ENCODE measurements at places on chromosomes 3 and 15.

- no peak for DNase-seq
These were observed 56.3 kb downstream of the TJP1 start for GRCh38 chr15:29765898-29766527.

DNA sequence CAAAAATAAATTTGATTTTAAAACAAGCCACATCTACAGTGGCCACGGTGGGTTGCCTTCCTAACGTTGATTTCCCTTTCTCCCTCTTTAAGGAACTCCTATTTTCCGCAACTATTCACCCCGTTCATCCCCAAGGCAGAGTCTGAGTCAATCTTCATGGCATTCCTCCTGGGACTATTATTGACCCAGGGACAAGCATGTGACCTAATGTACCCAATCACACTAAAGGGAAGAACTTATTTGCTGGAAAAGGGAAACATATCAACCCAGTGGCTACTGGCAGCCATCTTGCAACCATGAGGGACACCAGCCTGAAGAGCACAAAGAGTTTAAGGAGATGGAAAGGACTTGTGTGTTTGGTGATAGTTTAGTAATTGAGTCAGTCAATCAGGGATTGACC, 55.4 kb upstream of the ARHGEF3 start:
- DNase-seq, result no peak

DNA sequence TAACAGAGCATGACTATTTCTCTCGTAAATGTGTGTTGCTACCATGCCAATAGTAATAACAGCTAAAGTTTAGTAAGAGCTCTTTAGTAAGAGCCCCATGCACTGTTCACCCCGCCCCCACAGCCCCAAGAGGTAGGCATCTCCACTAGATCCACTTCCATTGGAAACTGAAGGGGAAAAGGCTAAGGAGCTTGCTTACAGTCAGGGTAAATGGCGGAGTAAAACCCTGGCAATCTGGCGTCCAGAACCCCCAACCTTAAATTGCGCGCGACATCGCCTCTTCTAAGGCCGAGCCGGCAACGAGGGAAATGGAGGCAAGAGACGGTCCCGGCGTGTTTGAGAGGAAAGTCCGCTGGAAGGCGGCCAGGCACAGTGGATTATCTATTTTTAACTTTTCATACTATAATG, 654 bp upstream of the C3orf38 start:
- no peak for DNase-seq

- no peak for DNase-seq
These were observed 197.2 kb downstream of the KCNAB1 start for GRCh38 chr3:156317462-156318074.

DNA sequence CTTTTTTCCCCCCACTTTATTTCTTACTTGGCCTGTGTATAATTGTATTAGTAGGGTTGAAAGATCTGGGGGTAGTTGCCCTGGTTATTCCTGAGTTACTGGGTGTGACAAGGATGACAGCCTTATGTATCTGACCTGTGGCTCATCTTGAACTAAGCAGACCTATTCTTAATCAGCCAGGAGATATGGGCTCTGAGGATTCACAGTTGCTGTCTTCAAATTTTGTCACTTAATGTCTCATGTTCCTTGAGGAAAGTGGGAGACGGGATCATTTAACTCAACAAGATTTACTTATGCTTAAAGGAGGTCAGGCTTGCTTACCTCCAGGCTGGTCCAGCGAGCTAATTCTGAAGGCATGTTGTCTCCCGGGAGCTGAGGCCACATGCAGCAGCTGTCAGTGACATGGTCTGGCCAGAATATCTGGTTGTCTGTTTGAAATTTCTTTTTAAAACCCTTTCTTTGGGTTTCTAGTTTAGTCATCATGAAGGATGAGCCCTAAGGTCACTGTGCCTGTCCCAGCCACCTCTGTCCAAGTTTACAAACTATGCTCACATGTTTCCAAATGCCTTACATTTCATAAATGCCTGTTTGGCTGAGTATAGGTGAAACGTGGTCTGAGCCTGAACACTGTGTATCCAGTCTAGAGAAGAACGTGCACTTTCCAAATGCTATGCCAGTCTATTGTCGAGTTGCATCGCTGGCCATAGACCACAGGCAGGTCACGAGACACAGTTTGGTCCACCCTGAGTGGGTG, 26.8 kb downstream of the LRTM1 start:
- no peak for DNase-seq

- DNase-seq, result no peak
These were observed 214.1 kb downstream of the SHQ1 start for GRCh38 chr3:72634128-72634527.

DNA sequence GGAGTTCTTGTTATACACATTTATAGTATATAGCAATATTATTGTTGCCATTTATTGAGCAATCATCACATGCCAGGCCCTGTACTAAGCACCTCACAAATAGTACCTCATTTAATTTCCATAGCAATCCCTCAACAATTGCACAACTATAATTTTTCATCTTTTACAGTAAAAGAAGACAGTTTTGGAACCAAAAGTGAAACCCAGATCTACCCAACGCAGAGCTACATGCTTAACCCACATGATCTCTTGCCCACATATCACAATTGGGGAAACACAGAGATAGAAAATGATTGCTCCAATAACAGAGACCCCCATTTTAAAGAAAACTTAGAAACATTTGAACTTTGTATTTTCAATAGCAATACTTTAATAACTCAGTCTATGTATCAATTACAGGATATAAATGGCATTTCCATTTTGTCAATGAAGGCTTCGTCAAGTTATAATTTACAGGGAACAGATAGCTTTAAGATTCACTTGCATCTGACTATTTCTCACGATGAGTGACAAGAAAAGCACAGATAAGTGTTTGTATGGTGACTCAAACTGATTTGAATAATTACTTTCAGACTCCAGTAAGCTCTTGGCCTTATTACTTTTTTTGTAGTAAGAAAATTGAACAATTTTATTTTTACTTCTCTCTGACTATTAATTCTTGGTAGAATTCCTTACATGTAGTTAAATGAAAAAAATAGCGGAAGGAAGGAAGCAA, 38.7 kb upstream of the CCDC50 start:
- no peak for DNase-seq

DNA sequence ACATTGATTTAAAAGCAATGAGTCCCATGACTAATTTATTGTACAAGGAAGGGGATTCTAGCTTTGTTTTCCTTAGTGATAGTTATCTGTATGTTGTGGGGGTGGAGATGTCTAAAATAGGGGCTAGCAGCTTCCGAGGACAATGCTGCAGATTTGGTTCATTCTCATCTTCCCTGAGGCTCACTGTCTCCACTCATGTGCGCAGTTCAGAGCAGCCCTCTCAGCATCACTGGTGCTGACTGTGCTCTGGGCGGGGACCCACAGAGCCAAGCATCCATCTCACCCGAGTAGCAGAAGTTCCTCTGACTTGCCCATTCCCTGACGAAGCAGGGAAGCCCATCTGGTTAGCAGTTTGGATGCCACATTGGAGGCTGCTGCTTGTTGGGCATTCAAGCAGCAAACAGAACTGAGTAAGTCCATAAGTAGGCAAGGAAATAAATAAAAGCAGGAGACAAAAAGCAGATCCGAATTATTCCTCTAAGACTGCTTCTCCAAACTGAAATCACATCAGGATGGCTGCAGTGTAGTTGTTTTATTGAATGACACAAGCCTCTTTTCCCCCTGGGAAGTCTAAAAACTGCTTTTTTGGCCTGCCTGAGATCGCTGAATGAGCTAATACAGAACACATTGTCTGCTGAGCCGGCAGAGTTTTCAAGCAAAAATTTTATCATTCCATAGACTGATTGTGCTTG, 27.5 kb downstream of the RARB start:
- DNase-seq, result peak; percentile 72

GRCh38 chr3:115626006-115626409, 2.7 kb downstream of the GAP43 start:
- no peak for DNase-seq

- DNase-seq, result no peak
These were observed 57.5 kb downstream of the CACNA2D2 start for GRCh38 chr3:50445919-50446318.

GRCh38 chr3:123331006-123331405, 117.9 kb downstream of the ADCY5 start:
- no peak for DNase-seq

DNA sequence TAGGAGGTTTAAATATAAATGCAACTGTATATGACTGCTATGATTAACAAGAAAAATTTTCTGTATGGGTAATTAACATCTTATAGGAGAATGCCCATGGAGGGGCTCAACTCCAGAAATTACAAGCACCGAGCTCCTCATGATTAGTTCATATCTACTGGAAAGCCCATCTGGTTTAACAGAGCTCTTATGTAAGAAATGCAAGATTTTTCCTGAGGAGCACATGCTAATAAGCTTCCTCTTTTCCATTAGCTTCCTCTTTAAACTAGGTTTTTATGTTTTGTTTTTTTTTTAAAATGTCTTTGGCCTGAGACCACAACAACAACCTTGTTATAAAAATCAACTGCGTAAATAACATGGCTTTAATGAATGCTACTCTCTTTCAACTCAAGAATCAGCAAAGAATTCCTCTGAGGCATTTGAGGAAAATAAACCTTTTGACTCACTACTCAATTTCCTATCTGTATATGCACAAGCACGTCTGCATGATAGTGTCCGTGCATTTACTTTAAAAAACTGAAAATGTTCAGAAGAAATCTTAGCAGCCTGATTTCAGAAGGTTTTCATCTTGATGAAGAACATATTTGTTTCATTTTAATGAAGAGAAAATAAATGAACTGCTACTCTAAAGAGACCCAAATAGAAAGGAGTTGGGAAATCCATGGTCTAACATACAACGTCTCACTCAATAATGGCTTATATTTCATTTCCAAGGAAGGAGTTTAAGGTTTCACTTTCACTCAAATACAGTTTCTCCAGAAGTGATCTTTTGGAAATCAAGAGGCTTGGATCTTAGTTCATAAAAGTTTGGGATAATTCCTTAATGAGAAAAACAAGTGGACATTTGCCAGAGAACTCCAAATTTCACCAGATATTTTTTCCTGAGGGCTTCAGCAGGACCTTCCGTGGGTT, 180.8 kb downstream of the KCNAB1 start:
- no peak for DNase-seq

- DNase-seq, result no peak
These were observed 76.6 kb downstream of the C3orf70 start for GRCh38 chr3:185076219-185076618.

GRCh38 chr3:13308380-13308801, 111.7 kb downstream of the NUP210 start:
- no peak for DNase-seq

DNA sequence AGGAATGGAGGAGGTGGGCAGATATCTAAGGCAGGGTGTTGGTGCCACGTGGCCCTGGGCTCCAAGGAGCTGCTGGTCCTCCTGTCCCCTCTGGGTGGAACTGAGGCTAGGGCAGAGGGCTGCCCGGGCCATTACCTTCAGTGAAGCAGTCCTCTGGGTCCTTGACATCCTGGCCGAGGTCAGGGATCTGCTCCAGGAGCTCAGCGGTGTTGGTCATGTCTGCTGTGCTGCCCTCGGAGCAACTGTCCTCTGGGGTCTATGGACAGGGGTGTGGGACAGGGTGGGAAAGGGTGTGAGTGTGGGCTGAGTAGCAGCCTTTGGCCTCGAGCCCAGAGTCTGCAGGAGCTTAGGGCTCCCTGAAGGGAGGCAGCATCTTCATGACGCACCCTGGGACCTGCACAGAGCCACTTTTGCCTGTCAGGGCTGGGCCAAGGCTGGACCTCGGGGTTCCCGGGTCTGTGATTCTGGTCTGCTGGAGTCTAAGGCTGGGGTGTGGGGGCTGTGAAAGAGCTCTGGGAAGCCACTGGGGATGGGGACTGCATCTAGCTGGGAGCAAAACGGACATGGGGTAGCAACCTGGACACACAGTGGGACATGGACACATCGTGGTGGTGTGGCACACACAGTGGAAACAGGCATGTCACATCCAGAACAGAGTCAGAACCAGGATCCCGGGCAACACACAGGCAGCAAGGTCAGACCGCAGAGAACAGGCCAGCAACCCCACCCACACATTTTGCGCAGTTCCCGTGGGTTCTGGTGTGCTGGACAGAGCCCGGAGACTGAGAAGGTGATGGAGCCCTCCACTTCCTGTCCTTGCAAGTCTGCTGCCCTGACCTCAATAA, 72.7 kb downstream of the SCN5A start:
- DNase-seq, result peak; percentile 44

DNA sequence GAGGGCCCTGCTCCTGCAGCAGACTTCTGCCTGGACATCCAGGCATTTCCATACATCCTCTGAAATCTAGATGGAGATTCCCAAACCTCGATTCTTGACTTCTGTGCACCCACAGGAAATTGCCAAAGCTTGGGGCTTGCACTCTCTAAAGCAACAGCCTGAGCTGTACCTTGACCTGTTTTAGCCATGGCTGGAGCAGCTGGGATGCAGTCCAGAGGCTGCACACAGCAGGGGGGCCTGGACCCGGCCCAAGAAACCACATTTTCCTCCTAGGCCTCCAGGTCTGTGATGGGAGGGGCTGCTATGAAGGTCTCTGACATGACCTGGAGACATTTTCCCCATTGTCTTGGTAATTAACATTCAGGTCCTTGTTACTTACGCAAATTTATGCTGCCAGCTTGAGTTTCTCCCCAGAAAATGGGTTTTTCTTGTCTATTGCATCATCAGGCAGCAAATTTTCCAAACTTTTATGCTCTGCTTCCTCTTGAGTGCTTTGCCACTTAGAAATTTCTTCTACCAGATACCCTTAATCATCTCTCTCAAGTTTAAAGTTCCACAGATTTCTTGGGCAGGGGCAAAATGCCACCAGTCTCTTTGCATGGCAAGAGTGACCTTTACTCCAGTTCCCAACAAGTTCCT, 11.8 kb upstream of the MYO5A start:
- DNase-seq, result no peak

DNA sequence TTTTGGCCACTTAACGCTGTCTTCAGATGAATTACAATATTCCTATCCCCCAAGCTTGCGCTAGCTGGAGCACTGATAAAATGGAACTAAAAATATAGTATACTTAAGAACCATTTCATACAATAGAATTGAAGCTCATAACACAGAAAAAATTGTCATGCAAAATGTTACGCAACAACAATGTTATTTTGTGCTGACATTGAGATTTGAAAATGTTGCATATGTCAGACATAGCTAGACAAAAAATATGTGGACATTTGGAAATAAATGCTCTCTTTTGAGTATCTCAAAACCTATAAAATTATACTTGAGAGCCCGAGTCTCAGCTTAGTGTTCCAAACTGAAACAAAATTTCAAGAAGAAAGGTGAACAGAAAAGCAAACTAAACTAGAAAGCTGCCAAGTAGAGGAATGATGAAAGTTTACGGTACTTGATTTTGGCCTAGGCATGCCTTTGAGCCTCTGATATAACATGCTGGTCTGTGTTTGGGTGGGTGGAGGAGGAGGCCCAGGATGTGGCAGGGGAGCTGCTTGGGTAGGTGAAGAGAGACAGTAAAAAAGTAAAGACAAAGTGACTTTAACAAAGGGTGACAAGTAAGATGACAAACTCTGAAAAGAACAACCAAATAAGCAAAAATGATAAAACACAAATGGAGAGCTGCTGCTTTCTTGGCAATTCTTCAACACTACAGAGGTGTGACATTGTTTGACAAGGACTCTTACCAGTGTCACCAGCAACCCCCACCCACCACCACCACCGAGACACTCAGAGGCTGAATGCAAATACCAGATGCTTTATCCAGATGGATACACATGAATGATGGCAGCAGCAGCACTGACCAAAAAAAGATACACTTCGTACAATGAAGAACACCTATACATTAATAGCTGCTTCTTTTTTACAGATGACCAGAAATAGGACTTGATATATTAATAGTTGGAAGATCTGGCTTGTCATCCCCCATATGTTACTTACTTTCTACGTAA, 129.3 kb upstream of the FEZF2 start:
- DNase-seq, result no peak

GRCh38 chr3:50123394-50124051, 31.6 kb upstream of the SEMA3F start:
- no peak for DNase-seq

GRCh38 chr15:40845036-40845435, 1.2 kb downstream of the SPINT1 start:
- no peak for DNase-seq

- DNase-seq, result no peak
These were observed 288.5 kb downstream of the VGLL3 start for GRCh38 chr3:86702381-86702958.
